GM12878 (cell line): ENCODE measurements at places on chromosomes 5 and 9.

GRCh38 chr9:126472948-126473298, 140.8 kb upstream of the LMX1B start:
- no peak for DNase-seq

DNA sequence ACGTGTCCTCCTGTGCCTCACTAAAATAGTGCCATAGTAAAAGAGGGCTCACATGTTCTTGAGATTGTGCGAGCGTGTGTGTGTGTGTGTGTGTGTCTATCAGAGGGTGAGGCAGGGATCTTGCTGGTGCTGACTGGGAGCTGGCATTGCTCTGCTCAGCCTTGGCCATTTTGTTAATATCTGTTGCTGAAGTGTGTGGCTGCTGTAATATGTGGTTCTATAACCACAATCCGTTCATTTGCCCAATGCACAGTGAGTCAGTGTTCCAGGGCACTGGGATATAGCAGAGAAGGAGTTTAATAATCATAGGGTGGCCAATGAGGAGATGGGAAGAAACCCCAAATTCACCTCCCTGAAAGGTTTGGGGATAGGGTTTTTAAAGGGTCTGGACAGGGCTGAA, 61.3 kb downstream of the RASGRF2 start:
- no peak for DNase-seq

- no peak for DNase-seq
These were observed 3.4 kb upstream of the IFNA10 start for GRCh38 chr9:21210311-21210710.

DNA sequence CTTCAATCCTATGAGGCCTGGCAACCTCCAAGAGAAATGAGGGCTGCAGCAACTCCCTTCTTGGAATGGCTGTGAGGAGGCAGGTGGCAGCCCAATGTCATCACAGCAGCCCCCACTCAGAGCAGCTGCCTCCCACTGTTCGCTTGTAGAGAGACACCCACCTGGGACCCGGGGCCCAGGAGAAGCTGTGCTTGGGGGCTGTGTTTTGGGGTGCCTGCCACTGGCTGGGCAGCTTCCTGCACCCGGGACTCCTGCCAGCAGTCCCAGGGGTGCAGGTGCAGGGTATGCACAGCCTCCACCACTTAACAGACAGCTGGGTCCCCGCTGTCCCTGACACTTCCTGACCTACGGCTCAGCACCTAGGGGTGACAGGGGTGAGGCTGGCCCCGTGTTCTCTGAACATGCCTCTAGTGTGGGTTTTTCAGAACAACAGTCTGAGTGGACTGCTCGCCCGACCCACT, 26.2 kb downstream of the NIPAL4 start:
- no peak for DNase-seq

- no peak for DNase-seq
These were observed 747.2 kb upstream of the CHD1 start for GRCh38 chr5:99675974-99676373.

GRCh38 chr5:169044962-169045361, 256.0 kb downstream of the SLIT3 start:
- no peak for DNase-seq

GRCh38 chr5:106759581-106759980, 911.2 kb downstream of the EFNA5 start:
- DNase-seq, result no peak

GRCh38 chr9:90641086-90641485, 1.5 kb downstream of the DIRAS2 start:
- no peak for DNase-seq

DNA sequence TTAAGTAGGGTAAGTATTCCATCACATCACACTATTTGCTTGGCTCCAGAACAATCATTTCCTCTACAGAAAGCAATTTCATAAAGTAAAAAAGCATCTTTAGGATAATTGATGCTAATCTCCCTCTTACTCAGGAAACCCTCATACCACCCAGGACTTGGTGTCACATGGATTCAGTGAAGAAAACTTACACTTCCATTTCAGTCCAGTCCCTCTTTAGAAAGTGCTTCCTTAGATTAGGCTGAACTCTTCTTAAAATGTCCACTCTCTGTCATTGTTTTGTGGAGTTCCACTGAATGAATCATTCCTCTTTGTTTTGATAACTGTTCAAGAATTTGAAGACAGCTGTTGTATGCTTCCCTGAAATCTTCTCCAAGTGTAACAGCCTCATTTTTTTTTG, 144.0 kb upstream of the ZNF462 start:
- DNase-seq, result no peak

- no peak for DNase-seq
These were observed at the start of gene N4BP3 for GRCh38 chr5:178113141-178113787. Gene N4BP3 (plus strand): TSS chr5:178113532. CDS start chr5:178119584, 6,052 bp downstream.

- no peak for DNase-seq
These were observed 47.8 kb downstream of the PTTG1 start for GRCh38 chr5:160469156-160470144.

GRCh38 chr5:51944500-51945125, 561.4 kb downstream of the ISL1 start:
- DNase-seq, result no peak

DNA sequence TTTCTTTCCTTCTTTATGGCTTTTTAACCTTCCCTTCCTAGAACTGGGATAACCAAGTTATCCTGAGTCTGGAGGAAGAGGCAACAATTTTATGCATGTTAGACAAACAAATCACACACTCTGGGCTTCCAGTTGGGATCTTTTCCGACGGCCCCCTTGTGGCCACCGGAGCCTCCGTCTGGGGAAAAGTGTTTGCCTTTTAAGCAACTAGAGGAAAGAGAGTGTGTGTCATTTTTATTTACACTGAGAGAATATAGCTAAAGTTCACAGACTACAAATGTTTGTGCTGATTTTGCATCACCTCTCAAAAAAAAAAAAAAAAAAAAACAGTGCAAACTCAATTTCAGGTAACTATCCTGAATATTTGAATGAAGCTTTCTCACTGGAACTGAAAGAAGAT, 126.2 kb downstream of the SEMA6A start:
- DNase-seq, result no peak

GRCh38 chr9:81462801-81463200, 226.5 kb downstream of the TLE1 start:
- no peak for DNase-seq

DNA sequence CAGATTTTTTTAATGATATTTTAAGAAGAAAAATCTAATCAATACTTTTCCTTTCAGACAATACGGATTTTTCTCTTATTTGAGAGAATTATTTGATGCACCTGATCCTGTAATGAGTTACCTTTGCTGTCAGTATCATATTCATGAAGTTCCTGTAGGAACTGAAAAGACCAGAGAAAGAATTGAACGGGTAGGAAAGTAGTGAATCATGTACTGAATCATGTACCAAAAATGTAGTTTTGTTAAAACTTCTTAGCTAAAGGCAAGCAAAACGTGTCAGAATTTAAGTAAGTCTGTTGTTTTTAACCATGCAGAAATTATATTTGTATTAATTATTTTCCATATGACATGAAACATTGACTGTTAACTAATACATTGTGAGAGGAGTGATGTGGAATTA, 56.6 kb downstream of the SMC5 start:
- no peak for DNase-seq

GRCh38 chr9:108149326-108149725, 659.8 kb upstream of the KLF4 start:
- DNase-seq, result no peak

DNA sequence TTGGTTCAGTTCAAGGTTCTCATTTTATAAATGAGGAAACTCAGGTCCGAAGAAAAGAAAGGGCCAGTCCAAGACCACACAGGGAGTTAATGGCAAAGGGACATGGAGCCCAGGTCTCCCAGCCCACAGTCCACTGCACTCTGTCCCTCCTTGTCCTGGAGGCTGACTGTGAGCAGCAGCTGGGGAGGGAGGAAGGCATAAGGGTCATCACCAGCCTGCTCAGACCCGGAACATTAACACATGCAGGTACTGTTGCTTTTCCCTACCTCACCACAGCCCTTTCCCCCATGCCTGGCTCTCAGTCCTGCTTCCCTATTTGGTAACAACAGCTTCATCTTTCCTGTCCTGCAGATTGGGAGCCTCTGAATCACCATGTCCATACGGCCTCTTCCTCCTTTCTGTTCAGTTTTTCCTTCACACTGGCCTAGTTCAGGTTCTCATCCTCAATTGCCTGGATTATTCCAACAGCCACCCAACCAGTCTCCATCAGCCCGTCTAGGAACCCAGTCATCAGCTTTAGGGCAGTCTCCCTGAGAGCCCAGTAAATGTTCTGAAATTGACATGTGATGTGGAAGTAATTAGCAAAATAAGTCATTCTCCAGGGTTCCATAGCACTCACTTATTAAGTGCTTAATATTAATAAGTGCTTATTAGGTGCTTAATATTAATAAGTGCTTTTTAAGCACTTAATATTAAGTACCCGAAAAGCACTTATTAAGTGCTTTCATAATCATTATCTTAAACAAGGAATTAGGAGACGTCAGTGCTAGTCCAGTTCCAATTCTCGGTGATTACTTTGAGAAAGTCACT, 4.3 kb downstream of the GPX3 start:
- DNase-seq, result no peak

DNA sequence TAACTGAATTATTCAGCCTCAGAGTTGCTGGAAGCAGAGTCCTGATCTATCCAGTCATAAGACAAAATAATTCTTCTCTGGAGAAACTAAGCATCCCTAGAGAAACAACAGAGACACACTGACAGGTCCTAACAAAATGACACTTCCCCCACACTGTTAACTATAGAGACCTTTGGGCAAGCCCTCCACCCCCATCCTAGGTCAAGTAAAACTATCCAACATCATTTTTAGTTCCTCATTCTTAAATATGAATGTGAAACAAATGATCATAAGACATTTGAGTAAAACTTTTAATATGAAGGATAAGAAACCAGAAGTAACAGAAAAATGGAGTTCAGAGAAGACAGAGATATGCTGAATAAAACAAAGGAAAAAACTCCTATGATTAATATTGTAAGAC, 30.9 kb downstream of the CNTLN start:
- DNase-seq, result no peak

DNA sequence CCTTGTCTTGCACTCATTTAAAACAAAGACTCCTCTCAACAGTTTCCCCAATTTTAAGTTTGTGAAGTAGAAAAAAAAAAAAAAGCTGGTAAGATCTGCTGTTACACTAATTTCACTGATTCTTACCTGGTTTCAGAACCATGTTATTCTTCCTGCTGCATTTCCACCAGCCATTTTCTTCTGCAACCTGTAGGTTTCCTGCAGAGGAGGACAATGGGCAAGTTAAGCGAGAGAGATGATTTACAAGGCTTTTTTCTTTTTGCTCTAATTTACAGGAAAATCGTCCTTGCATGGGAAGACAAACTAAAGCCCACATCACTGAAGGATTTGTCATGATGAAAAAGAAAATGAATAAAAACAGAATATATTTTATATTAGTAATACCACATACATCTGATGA, 86.0 kb upstream of the SMARCA2 start:
- DNase-seq, result no peak

GRCh38 chr5:10747678-10748622, 13.1 kb downstream of the DAP start:
- DNase-seq, result no peak
